Right renal pelvis (tissue), 4 donors: ENCODE measurements at places on chromosomes 12 and 14.

DNA sequence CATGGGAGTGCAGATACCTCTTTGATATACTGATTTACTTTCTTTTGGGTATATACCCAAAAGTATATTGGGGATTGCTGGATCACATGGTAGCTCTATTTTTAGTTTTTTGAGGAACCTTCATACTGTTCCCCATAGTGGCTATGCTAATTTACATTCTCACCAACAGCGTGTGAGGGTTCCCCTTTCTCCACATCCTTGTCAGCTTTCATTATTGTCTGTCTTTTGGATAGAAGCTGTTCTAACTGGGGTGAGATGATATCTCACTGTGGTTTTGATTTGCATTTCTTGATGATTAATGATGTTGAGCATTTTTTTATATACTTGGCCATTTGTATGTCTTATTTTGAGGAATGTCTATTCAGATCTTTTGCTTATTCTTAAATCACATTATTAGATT lies 44.1 kb upstream of the JDP2 start:
- no peak for DNase-seq

DNA sequence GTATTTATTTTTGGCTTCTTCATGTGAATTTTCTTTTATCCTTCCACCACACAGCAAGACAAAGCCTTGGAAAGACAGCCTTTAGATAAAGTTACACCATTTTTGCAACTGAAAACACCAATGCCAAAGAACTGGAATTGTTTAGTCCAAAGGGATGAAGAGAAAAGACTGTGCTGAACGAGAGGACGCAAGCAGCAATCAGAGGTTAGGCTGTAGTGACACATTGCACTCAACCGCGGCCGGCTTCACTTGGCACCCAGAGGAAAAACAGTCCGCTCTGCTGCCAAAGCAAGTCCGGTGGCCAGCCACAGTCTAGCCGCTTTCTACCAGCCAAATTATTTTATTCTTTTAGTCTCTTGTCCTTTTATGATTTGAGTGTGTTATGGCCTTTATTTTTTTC lies 49.1 kb upstream of the KCNJ8 start:
- no peak for DNase-seq

- DNase-seq: no peak
Measured at GRCh38 chr14:38828183-38828827, 274.7 kb downstream of the SEC23A start.

GRCh38 chr14:37985826-37986470 lies 221.8 kb upstream of the SSTR1 start:
- DNase-seq: peak; percentile 18

- DNase-seq: no peak
Measured at GRCh38 chr14:105209091-105209490, 28.0 kb upstream of the NUDT14 start.

DNA sequence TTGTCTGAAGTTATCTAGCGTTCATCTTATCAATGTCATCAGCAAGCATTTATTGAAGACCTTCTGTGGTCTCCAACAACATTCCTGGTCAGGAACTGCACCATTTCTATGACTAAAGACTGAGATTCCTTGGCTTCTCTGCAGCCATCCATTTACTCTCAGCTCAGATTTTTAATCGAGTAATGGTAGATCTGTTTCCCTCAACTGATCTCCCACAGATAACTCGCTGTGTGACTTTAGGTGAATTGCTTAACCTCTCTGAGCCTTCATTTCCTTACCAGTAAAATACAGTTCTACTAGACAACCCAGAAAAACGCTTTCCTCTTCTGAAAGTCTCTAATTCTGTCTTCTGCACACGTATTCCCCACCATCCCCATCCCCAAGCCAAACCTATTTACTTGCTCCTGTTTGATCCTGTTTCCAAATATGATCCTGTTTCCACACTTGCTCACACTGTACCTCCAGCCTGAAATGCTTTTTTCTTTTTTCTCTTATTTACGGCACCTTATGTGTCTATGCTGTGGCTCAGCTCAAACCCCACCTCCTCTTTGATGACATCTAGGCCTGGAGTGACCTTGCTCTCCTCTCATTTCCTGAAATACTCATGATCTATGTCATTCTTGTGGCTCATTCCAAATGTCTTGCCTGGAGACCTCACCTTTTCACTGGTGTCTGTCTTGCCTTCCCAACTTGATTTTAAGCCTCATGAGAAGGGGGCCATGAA lies 21.8 kb downstream of the PLXNC1 start:
- no peak for DNase-seq

DNA sequence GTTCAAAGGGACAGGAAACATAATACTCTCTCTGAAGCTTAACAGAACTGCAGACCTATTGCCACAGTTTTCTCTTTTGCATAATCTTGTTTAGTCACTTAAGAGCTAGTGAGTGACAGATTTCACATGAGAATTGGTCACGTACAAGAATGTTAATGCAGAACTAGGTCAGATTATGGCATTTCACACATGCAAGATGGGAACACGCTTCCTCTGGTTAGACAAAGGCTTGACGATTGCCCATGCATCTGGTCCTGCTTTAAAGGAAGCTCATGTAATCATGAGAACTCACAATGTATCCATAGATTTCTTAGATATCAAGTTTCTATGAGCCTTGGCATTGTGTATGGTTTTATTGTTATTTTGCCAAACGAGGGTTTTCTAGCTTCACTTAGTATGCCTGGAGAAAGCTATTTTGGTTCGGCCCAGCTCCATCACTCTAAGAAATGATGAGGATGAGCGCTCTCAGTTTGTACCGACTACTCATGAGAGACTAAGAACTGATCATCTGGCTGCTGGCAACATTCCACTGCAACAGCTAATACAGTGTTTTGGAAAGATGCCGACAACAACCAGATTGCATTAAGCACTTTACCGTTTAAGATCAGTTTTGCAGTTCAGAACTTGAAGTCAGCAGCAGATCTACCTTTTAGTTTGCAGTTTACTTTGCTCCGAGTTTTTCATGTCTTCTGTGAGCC lies 380.0 kb downstream of the DIO2 start:
- DNase-seq: no peak

DNA sequence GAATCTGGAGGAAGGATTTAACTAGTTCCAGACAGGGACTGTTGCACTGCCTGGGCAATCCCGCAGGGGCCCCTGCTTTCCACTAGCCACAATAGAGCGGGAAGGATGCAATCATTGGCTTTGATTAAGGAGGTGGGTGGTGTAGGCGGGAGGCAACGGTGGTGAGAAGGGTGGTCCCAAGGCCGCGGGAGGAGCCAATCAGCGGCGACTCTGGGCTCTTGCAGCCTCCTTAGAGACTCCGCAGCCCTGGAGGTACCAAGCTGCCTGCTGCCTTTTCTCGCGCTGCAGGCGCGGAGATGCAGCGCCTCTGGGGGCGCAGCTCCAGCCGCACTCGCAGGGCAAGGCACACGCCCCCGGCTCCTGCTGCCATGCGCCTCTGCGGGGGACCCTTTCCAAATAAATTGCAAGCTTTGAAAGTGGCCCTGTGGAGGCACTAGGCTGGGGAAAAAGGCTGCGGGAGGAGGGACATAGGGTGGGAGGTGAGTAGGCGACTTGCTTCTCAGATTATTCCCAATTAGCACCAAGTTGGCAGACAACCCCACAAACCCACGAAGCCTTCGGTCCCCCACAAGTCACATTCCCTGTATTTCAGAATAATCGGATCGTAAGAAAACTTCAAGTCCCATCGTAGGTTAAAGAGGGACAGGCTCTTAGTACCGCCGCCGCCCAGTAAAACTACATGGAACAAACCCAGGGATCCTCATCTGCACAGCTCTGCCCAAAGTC lies 858 bp upstream of the KCNA1 start:
- DNase-seq: no peak

GRCh38 chr12:2980630-2981029 lies 21.4 kb downstream of the TEAD4 start:
- DNase-seq: no peak

DNA sequence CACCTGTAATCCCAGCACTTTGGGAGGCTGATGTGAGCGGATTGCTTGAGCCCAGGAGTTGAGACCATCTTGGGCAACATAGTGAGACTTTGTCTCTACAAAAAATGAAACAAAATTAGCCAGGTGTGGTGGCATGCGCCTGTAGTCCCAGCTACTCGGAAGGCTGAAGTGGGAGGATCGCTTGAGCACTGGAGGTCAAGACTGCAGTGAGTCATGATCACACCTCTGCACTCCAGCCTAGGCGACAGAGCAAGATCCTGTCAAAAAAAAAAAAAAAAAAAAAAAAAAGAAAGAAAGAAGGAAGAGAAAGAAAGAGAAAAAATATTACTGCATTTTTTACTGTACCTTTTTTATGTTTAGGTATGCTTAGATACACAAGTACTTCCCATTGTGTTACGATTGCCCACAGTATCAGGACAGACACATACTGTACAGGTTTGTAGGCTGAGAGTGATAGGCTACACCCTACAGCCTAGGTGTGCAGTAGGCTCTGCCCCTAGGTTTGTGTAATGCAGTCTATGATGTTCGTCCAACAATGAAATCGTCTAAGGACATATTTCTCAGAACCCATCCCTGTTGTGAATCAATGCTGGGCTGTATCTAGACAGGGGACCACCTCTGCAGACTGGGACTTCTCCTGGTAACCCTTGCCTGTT lies 160.4 kb upstream of the PWP1 start:
- DNase-seq: no peak

DNA sequence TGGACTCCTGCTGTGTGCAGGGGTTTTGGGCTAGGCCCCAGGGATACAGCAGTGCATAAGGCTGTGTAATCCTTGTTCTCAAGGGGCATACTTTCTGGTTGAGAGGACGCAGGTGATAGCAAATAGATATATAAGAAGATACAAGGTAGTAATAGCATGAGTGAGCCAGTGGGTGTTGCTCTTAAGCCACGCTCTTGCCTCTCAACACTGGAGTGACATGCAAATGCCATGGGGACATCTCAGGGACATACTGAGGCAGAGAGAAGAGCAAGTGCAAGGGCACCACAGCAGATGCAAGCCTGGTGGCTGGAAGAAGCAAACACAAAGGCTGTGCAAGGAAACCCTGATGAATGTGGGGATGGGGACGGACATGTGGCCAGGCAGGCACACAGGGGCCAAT lies 223.3 kb downstream of the CHST11 start:
- DNase-seq: no peak

DNA sequence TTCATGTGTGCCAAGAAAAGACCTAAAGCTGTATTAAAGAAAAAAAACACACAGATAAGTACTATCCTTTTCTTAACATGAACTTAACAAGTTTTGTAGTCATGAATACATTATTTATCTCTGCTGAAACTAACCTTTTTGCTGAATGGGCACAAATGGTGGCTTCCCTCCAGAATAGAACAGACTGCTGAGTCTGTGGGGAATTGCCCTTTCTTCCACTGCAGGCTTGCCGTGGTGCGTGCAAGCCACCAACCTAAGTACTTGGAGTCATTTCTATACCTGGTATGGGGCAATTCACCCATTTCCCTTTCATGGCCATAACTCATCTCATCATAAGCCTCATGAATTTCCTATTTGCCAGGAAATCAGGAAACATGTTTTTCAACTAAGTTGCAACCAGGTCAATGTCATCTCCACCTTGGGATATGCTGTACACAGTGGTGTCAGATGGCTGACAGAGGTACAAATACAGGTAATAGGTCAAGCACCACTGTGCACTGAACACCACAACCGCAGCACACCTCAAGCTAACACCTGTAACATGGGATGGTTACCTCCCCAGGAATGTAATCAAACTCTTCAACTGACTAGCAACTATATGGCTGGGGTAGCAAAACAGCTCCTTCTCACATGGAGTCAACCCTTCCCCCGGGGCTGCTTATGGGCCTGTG lies 49.9 kb downstream of the CATSPERB start:
- no peak for DNase-seq

DNA sequence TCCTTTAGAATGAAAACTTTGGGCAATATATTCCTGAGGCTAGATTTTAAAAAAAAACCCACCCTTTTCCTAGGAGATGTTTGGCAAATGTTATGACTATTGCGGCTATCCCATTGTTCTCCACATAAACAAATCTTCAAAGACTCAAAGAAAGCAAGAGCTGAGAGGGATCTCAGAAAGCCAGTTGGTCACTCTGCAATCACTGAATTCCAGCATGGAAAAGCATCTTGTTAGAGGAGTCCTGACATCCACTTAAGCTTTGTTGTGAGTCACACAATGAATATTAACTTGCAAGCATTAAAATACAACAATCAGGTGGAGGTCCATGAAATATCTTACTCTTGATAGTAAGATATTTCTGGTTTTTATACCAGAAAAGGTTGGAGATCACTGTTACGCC lies 11.0 kb upstream of the PTPRB start:
- no peak for DNase-seq

- DNase-seq: no peak
Measured at GRCh38 chr12:110922652-110923051, 2.3 kb upstream of the MYL2 start.

- no peak for DNase-seq
Measured at GRCh38 chr12:132523576-132524331, 33.8 kb downstream of the FBRSL1 start.

DNA sequence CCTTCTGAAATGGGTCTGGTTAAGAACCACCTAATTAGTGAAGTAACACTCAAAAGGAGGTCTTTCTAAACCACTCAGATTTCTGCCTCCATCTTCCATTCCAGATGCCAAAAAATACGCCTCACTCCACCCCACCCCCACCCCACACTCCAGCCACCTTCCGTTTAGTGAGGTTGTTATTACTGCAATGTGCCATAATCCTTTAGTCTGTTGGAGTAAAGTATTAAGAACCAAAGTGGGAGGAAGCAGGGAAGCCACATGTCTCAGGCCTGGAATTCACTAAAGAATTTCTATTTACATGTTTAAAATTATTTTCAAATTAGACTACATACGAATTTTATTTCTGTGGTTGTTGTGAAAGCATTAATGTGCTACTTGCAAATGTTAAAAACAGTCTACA lies 7.4 kb downstream of the KIF21A start:
- no peak for DNase-seq

- no peak for DNase-seq
Measured at GRCh38 chr14:51680031-51680430, 28.3 kb downstream of the FRMD6 start.

DNA sequence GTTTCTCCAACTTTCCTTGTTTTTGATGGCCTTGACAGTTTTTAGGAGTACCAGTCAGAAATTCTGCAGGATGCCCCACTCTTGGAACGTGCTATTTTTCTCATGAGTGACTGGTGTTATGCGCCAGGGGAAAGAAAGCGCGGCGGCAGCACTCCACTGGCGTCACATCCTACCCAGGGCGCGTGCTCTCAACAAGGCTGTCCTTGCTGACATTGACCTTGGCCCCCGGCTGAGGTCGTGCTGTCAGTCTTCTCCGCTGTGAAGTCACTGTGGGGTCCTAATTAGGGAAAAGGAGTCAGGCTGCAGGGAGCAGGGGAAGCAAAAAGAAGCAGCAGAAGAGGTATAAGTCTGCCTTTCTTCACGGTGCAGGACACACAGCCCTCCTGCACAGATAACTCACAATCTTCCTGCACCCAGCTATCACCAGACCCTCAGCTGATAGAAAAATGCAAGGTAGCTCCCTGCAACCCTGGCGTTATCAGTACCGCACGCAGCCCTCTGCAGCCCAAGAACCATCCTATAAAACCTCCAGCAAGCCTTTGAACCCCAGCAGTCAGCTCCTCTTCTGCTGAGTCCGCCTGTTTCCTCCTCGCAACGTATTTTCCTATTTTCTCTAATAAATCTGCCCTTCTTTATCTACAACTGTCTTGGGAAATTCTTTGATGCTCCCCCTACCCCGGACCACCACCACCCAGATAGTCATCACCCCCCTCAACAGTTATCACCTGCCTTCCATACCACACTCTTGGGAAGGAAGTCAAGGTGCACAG lies 48.0 kb upstream of the C14orf180 start:
- DNase-seq: no peak

- DNase-seq: no peak
Measured at GRCh38 chr14:72675126-72675525, 218.8 kb downstream of the DPF3 start.

- no peak for DNase-seq
Measured at GRCh38 chr14:102605029-102605428, 12.6 kb downstream of the RCOR1 start.

GRCh38 chr12:12600659-12601058 lies 11.0 kb upstream of the CREBL2 start:
- DNase-seq: no peak
